ENCODE measurements at places on chromosomes 1 and 21.

GRCh38 chr1:83087851-83088250 is 911.1 kb downstream of the TTLL7 start:
- DNase-seq, result no peak

DNA sequence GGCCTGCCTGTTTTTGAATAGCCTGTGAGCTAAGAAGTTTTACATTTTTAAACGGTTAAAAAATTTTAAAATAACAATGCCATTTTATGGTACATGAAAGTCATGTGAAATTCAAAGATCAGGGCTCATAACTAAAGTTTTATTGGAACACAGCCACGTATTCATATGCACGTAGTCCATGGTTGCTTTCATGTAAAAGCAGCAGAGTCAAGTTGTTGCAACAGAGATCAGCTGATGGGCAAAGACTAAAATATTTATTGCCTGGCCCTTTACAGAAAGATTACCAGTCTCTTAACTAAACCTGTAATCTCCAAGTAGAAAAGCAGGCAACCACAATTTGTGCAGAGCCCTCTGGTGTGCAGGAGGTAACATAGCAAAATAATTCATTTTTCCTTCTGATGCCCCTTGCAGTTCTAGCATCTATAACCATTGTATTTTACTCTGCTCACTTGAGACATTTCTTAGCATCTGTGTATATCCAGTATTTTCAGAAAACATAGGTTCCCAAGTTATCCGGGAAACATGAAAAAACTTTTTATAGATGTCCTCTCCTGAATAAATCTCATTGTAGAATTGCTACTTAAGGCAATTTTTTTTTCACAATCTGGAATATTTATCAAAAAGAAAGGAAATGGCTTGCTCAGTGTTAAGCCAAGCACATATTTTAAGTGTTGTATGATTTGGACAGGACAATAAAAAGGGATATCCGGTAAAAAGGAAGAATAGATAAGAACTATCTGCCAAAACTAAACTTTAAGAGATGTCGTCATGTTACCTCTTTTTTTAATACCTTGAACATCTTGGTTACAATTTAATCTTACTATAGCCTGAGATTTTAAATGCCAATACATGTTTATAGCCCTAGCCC is 430.8 kb downstream of the PLPP3 start:
- DNase-seq, result no peak

- DNase-seq, result no peak
These were observed 33.8 kb upstream of the MYOCOS start for GRCh38 chr1:171588230-171588629.

- no peak for DNase-seq
These were observed 766 bp downstream of the ATP2B4 start for GRCh38 chr1:203627398-203627797.

- DNase-seq, result no peak
These were observed 10.3 kb downstream of the LDLRAD2 start for GRCh38 chr1:21822349-21822748.

GRCh38 chr1:54532033-54532432 is 16.0 kb upstream of the ACOT11 start:
- no peak for DNase-seq

DNA sequence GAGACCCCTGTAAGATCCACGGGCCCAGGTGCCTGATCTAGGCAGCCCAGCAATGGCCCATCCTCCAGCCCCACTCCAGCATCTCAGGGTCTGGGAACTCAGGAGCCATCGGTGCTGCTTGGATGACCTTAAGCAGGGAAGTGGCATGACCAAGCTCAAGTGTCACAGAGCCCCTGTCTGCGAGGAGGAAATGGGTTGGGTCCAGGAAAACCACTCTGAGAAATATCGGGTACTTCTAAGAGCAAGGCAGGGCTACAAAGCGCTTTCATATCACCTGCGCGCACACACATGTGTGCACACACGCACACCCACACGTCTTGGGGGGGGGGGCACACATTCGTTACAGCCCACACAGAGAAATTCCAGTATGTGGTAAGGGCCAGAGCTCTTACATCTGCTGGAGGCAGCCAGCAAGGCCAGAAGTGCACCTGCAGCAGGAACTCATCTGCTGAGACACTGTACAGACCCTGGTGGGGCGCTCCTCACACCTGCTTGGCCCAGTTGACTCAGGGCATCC is 32.6 kb upstream of the SPOCD1 start:
- peak; percentile 56 for DNase-seq

DNA sequence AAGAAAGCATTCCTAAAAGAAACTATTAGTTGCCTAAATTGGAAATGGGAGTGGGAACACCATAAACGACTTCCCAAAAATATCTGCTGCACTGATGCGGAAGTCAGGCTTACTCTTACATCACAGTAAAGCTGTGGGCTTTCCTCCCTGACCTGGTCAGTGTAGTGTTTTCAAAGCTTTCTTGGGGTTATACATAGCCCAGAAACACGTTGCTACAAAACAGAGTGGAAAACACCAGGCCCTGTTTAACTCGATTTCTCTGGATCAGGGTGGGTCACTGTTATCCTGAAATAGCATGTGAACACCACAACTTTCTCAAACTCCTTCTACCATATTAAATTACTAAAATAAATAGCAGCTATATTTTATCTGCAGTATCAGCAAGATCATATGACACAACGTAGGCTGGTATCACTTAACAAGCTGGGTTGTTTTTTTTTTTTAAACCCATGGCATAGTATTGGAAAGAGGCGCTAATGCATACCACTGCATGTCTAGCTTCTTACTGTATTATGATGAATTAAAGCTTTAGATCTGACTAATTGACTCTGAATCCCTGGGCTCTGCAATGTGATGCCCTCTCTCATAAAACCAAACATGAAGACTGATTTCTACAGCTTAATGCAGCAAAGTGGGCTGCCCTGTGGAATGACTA is 184.6 kb downstream of the TGFB2 start:
- no peak for DNase-seq

DNA sequence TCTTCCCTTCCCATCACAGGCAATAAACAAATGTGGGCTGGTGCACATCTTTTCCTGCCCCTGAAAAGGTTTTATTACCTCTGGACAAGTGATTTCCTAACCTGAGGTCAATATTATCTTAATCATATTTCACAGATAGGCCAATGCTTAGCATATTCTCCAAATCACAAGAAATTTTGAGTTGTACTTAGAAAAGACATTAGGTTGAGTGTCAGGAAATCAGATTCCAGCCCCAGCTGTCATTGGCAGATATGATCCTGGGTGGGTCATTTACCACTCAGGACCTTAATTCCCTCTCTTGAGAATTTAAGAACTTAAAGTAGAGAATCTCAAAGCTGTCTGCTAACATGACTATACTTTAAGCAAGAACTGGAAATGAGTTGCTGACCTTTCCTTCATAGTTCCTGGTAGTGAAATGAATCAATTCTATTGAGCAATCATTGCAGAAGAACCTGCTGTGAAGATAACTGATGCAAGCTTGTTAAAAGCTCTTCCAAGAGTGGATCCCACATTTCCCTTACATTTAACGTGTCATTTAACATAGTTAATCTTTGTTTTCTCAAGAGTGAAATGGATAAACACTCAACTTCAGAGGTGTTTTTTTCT is 46.4 kb upstream of the CR2 start:
- no peak for DNase-seq

DNA sequence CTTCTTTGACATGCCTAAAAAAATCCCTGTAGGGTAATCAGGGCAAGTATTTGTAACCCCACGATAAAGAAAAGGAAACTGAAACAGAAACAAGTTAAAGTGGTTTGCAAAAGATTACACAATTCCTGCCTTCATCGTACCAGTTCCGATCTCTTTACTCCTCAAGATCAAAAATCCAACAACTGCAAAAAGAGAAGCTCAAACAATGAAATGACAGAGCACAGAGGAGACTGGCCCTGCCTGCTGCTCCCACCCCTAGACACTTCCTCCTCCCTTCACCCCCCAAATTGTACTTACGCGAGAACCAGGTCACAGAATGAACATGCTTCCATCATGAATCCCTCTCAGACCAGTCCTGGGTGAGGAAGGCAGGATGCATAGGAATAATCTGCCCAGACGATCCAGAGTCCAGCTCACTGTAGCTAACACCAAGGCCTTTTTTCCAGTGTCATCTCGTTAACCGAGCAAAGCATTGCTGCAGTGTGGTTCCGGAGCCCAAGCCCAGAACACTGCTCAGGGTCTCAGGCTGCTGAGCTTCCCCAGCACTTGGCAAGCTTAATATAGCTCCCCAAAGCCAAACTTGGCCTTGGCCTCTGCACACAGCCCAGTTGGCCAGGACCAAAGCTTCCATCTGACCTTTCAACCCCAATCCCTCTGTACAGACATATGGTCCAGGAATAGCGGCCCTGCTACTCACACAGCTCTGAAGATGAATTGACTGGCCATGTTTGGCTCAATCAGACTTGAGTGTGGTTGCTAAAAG is 20.3 kb downstream of the RXRG start:
- peak; percentile 32 for DNase-seq

- no peak for DNase-seq
These were observed 1.1 kb downstream of the MIA3 start for GRCh38 chr1:222618880-222619596.

GRCh38 chr1:180230791-180231505 is 884 bp downstream of the LHX4 start:
- DNase-seq, result no peak

- peak; percentile 43 for DNase-seq
These were observed 150.1 kb upstream of the FGGY start for GRCh38 chr1:59146651-59147358.

DNA sequence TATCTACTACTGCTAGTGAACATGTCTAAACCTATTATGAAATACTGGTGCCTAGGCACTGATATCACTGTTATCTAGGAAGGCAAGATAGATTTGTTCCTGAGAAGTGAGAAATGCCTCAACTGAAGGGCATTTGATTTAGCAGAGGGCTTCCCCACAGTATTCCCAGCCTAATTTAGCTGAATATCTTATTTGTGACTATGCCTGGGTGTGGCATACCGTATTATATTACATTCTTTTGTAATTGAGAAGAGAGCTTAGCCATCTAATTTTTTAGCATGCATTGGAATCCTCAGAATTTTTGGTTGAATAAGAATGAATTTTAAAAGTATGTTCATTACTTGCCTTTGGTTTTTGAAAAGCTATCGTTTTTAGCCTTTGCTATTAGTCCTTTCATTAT is 99.1 kb downstream of the ZP4 start:
- DNase-seq, result no peak

GRCh38 chr1:12630946-12631530 is 12.8 kb upstream of the AADACL4 start:
- no peak for DNase-seq

GRCh38 chr1:160761886-160762285 is 22.8 kb downstream of the SLAMF7 start:
- no peak for DNase-seq

DNA sequence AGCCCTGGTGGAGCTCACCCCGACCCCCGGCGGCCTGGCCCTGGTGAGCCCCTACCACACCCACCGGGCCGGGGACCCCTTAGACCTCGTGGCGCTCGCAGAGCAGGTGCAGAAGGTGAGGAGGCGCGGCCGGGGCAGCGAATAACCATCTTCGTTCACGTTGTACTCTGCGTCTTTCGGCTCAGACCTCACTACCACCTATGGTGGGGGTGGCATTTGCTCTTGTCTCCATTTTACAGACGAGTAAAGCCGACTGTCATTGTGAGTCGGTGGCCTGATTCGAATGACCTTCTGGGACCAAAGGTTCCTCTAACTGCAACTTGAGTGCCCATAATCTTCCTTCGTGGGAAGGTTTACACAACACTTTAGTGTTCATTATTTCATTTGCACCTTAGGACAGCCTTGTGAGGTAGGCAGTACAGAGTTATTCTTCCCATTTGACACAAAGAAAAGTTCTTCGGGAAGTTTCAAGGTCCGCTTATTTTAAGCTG is 506 bp downstream of the C1orf50 start:
- no peak for DNase-seq

DNA sequence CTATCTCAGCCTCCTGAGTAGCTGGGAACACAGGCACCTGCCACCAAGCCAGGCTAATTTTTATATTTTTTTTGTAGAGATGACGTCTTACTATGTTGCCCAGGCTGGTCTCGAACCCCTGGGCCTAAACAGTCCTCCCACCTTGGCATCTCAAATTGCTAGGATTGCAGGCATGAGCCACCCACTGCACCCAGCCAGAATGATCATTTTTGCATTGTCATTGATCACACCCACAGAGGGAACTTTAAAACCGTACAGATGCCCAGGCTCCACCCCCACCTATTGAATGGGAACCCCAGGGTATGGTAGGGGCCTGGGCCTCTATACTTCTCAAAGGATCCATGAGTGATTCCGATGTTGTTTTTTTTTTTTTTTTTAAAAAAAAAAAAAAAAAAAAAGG is 36.7 kb downstream of the ETNK2 start:
- DNase-seq, result no peak

DNA sequence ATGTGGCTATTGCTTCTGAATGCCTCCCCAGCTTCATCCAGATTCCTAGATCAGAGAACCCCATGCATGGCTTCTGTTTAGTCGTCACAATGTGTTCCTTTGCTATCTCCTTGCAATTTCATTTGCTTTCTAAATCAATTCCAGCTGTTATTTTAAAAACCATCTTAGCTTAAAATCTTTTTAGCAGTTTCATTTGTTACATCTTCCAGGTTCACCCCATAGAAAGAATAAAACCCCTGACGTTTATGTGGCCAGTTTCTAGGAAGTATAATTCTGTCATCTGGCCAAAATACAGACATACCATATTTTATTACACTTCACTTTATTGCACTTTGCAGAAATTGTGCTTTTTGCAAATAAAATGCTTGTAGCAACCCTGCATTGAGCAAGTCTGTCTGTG is 278.4 kb downstream of the PTPRC start:
- no peak for DNase-seq

All from CD4-positive, alpha-beta T cell treated with Interleukin-2 at 100 ng/mL for 4 hours (primary cell).